Activated naive CD8-positive, alpha-beta T cell treated with anti-CD3 and anti-CD28 coated beads, Interleukin-2, amount 50 U/mL, for 24 hours (primary cell): ENCODE measurements at places on chromosomes 2 and 18.

DNA sequence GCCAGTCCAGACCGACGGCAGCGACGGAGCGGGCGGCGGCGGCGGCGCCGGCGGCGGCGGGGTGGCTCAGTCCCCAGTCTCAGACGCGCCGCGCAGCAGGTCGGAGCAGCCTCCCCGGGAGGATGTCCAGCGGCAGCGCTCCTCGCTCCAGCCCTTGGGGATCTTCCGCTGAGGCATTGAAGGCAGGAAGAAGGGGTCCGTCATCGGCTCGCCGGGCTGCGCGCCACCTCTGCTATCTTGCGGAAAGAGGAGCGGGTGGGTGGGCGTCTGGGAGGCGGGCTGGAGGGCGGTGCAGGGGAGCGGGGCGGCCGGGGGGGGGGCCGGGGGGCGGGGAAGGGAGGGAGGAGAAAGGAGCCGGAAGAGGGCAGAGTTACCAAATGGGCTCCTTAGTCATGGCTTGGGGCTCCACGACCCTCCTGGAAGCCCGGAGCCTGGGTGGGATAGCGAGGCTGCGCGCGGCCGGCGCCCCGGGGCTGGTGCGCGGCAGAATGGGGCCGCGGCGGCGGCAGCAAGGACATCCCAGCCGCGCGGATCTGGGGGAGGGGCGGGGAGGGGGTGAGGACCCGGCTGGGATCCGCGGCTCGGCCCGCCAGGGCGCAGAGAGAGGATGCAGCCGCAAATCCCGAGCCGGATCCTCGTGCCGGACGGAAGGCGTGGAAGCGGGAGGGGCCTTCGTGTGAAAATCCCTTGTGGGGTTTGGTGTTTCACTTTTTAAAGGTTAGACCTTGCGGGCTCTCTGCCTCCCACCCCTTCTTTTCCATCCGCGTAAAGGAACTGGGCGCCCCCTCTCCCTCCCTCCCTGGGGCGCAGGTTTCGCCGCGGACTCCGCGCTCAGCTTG, at the start of gene NETO1:
TSS of gene NETO1 (minus strand) at position 242 of the 839 bp plus-strand sequence. CDS start 696 bp downstream, outside the sequence.
- H3K36me3 ChIP-seq: peaks cover 5% of the 10 kb centered on the region
- H3K4me3 ChIP-seq: peak within 1 kb of the TSS; percentile 8
- DNase-seq: peak; percentile 6
- H3K27me3 ChIP-seq: peaks cover 36% of the 10 kb centered on the region

GRCh38 chr2:99066075-99066958, 75.2 kb upstream of the C2orf15 start:
- H3K4me3 ChIP-seq: no peak overlapping the region
- no peak for DNase-seq
- H3K4me1 ChIP-seq: no peaks in the 10 kb centered on the region
- H3K27ac ChIP-seq: no peak overlapping the region
- no peaks in the 10 kb centered on the region for H3K27me3 ChIP-seq
- no peaks in the 10 kb centered on the region for H3K36me3 ChIP-seq

DNA sequence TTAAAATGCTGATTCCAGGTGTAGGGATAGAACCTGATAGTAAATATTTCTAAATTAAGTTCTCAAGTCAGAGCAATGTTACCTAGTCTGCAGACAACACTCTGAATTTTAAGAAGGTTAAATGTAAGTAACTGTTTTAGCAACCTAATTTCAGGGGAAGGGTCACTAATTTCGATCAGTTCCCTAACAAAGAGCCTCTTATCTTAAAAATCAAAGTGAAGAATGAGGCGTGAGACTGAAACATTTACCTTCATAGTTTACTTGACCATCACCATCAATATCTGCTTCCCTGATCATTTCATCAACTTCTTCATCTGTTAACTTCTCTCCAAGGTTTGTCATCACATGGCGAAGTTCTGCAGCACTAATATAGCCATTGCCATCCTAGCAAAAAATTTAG, 6.4 kb upstream of the STPG4 start:
- H3K27ac ChIP-seq: peak overlapping the region; percentile 16
- no peak overlapping the region for H3K4me3 ChIP-seq
- DNase-seq: no peak
- peaks cover 64% of the 10 kb centered on the region for H3K36me3 ChIP-seq

DNA sequence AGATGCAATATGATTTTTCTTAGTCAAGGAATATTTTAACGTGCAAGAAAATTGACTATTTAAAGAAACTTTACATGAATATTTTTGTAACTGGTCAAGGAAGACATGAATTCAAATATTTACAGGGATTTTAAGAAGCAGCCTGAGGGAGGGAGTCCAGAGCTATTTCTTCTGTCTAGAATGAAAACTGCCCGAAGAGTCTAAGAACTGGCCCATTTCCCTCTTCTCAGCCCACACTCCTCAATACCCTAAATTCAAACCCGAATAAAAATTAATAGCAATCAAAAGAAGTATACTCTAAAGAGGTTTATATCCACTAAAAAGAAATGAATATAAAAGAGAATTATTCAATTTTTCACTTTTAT, 6.5 kb upstream of the NDUFV2 start:
- DNase-seq: no peak
- H3K27me3 ChIP-seq: no peaks in the 10 kb centered on the region
- H3K27ac ChIP-seq: peak overlapping the region; percentile 98
- H3K4me3 ChIP-seq: peak overlapping the region; percentile 77

DNA sequence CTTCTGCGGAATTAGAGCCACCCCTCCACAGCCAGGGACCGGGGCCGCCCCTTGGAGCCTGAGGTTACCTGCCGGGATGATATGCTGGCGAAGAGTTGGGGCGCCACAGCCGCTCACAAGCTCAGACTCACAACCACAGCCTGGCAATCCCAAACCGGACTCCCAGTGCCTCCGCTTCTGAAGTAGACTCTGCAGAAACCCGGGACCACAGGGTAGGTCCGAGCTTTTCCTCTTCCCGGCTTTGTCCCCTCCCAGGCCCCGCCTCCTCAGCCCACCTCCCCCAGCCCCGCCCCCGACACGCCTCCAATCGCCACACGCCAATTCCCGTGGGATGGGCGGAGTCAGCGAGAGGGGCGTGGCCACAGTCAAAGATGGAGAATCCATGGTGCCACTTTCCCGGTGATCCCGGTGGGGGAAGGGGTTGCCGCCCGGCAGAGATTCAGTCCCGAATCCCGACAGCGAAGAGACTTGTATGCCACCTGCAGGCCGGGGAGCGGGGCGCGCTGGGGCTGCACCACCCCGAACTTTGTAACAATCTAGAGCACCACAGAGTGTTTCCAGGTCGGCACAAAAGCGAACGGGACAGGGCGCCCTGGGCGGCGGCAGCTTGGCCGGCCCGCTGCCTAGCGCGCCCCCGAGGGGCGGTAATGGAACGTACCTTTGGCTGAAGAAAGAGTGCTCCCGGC, at the start of gene IDH1:
TSS of gene IDH1 (minus strand) at position 201 of the 686 bp plus-strand sequence. CDS start 3,520 bp downstream, outside the sequence.
- peak; percentile 98 for DNase-seq
- H3K4me1 ChIP-seq: peaks cover 27% of the 10 kb centered on the region
- H3K27ac ChIP-seq: peak within 1 kb of the TSS; percentile 84
- peak within 1 kb of the TSS; percentile 97 for H3K4me3 ChIP-seq
- H3K27me3 ChIP-seq: no peaks in the 10 kb centered on the region
